ENCODE measurements at places on chromosomes 7 and 10. TPM values are rescaled to one million over a fixed set of nuclear protein-coding genes. Genes with fewer than 3 reads are reported as not detected.

- H3K27me3 ChIP-seq: peaks cover 17% of the 10 kb centered on the region
- H3K27ac ChIP-seq: no peak overlapping the region
- DNase-seq: no peak
- H3K4me1 ChIP-seq: no peaks in the 10 kb centered on the region
- no peak overlapping the region for H3K4me3 ChIP-seq
- no peaks in the 10 kb centered on the region for H3K36me3 ChIP-seq
Observed at GRCh38 chr7:99848420-99849216, 20.8 kb downstream of the CYP3A43 start.

The ANLN gene
- total RNA-seq: 38.0 TPM

The C1QL3 gene
- total RNA-seq: 0.14 TPM

GRCh38 chr10:34539533-34540315 is 275.4 kb downstream of the PARD3 start:
- peaks cover 10% of the 10 kb centered on the region for H3K4me1 ChIP-seq

DNA sequence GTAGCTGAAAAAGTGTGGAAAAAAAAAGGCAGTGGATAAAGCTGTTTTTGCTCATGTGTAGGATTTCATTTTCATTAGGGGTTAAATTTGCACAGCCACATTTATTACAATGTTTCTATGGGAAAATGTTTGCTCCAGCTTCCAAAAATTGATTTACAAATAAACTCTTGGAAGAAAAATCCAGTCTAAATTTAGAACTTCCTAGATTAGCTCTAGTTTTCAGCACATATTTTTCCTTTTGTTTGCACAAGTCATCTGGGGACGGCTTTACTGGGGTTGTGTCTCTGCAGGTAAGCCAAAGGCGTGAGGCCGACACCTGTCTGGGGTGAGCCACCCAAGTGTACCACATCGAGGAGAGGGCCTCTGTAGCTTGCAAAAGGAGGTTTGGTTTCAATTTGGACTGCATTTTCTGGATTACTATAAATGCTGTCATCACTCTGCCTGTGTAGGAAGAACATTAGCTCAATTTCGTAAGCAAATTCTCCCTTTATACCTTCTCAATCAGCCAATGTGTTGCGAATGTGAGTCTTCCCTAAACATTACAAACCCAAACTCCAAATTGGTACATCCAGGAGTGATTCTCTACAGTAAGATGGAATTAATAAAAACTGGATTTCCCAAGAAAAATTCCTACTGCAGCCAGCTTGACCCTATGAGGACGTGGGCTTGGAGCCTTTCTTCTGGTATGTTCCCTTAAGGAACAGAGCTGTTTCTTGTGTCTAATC is 89.5 kb upstream of the ZNF438 start:
- DNase-seq: no peak
- peaks cover 17% of the 10 kb centered on the region for H3K4me1 ChIP-seq
- peaks cover 2% of the 10 kb centered on the region for H3K36me3 ChIP-seq
- H3K27me3 ChIP-seq: no peaks in the 10 kb centered on the region
- no peak overlapping the region for H3K4me3 ChIP-seq
- H3K27ac ChIP-seq: no peak overlapping the region

GRCh38 chr10:115773832-115774231 is 499.2 kb downstream of the GFRA1 start:
- H3K4me3 ChIP-seq: no peak overlapping the region
- H3K36me3 ChIP-seq: no peaks in the 10 kb centered on the region
- no peaks in the 10 kb centered on the region for H3K4me1 ChIP-seq
- no peak for DNase-seq
- no peaks in the 10 kb centered on the region for H3K27me3 ChIP-seq
- no peak overlapping the region for H3K27ac ChIP-seq

GRCh38 chr10:127145173-127145572 is 51.2 kb downstream of the INSYN2A start:
- DNase-seq: no peak
- no peak overlapping the region for H3K4me3 ChIP-seq
- peaks cover 5% of the 10 kb centered on the region for H3K4me1 ChIP-seq
- no peaks in the 10 kb centered on the region for H3K27me3 ChIP-seq
- no peaks in the 10 kb centered on the region for H3K36me3 ChIP-seq

The PTCD1 gene
- 8.1 TPM for total RNA-seq

The RSPH10B2 gene
- total RNA-seq: not detected

The TMEM196 gene
- not detected for total RNA-seq

- H3K36me3 ChIP-seq: no peaks in the 10 kb centered on the region
- no peaks in the 10 kb centered on the region for H3K4me1 ChIP-seq
- H3K27me3 ChIP-seq: peaks cover 23% of the 10 kb centered on the region
- no peak overlapping the region for H3K4me3 ChIP-seq
- H3K27ac ChIP-seq: no peak overlapping the region
- DNase-seq: no peak
Observed at GRCh38 chr10:122362621-122363020, 11.9 kb upstream of the PLEKHA1 start.

The ELFN1 gene
- total RNA-seq: not detected

DNA sequence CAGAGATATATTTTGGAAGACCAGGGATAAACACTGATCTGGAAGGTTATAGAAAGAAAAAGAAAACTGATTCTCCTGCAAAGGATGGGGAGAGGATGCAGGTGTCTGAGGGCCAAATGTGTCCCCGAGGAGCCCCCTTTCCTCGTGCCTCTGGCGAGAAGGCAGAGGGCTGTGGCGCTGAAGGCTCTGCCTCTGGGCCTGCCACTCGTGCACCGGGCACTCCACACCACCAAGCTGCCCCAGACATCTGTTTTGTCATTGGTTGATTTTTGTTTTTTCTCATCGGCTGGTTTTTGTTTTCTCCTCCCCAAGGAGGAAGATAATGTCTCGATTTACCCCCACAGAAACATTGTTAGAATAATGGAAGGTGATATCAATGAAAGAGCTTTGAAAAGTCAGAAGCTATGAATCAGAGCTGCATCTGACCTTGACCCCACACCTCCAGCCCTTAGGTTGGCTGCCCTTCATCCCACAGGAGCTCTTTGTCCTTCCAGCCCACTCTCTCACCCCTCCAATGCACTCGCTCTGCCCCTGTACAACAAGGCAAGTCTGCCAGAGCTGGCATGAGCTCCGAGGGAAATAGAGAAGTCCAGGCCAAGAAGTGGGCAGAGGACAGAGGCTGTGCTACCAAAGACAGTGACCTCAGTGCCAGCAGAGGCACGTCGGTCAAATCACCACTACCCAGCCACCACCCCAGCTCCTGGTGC is 124.8 kb downstream of the TCERG1L start:
- H3K4me3 ChIP-seq: no peak overlapping the region
- DNase-seq: no peak
- no peaks in the 10 kb centered on the region for H3K36me3 ChIP-seq
- H3K27me3 ChIP-seq: no peaks in the 10 kb centered on the region
- H3K4me1 ChIP-seq: no peaks in the 10 kb centered on the region

GRCh38 chr10:124732931-124733570 is 11.1 kb downstream of the FAM53B start:
- peaks cover 43% of the 10 kb centered on the region for H3K36me3 ChIP-seq
- no peaks in the 10 kb centered on the region for H3K27me3 ChIP-seq
- H3K27ac ChIP-seq: peak overlapping the region; percentile 77
- H3K4me1 ChIP-seq: peaks cover 57% of the 10 kb centered on the region

GRCh38 chr10:104032144-104032775 is 53.4 kb downstream of the COL17A1 start:
- peaks cover 8% of the 10 kb centered on the region for H3K36me3 ChIP-seq
- no peaks in the 10 kb centered on the region for H3K27me3 ChIP-seq
- H3K27ac ChIP-seq: no peak overlapping the region
- no peak overlapping the region for H3K4me3 ChIP-seq
- peaks cover 3% of the 10 kb centered on the region for H3K4me1 ChIP-seq
- DNase-seq: no peak

The PLXDC2 gene
- total RNA-seq: not detected

GRCh38 chr7:57424515-57425238 is 25.3 kb upstream of the ZNF716 start:
- no peak overlapping the region for H3K27ac ChIP-seq
- H3K4me1 ChIP-seq: no peaks in the 10 kb centered on the region
- DNase-seq: no peak
- H3K4me3 ChIP-seq: no peak overlapping the region
- H3K27me3 ChIP-seq: no peaks in the 10 kb centered on the region

DNA sequence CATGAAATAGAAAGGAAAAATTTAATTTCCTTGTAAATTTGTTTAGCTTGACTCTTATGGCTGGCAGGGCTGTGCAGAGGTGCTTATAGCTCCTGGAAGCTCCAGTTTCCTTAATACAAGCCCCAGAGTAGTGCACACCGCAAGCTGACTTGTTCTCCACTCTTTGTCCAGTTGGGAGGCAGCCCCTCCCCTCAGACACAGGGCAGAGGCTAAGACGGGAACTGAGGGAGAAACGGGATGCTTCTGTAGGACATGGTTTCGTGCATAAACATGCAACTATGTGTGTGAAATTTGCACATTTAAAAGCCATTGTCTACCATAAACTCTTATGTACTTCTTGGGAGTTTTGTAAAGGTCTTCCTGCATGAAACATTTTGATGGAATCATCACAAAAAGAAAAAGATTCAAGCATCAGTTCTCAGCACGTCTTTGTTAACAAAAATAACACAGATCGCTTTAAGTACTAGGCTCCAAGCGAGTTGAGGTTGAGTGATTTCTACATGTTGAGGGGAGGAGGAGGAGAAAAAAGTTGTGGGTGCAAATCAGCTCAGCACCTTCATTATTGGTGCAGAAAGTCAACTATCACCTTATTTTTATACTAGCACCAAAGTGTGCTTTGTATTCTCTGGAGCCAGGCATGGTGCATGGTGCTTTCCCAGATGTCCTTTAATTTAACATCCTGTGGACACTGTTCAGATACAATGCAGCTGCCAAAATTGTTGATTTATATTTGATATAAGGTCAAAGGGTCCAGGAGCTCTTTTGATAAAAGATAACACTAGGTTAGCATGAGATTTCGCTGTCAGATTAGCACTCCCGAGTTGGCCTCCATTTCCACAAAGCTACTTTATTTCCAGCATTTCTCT is 124.5 kb downstream of the CHN2 start:
- DNase-seq: no peak
- peaks cover 35% of the 10 kb centered on the region for H3K27me3 ChIP-seq
- H3K36me3 ChIP-seq: no peaks in the 10 kb centered on the region
- no peak overlapping the region for H3K4me3 ChIP-seq

- H3K36me3 ChIP-seq: peaks cover 7% of the 10 kb centered on the region
- H3K4me3 ChIP-seq: peak overlapping the region; percentile 61
- H3K27ac ChIP-seq: no peak overlapping the region
- peaks cover 13% of the 10 kb centered on the region for H3K4me1 ChIP-seq
Observed at GRCh38 chr10:44960088-44960460, 472 bp downstream of the RASSF4 start.

The HOXA13 gene
- total RNA-seq: not detected

GRCh38 chr10:56927701-56928100 is 566.6 kb upstream of the ZWINT start:
- no peaks in the 10 kb centered on the region for H3K27me3 ChIP-seq
- DNase-seq: no peak
- H3K4me3 ChIP-seq: no peak overlapping the region
- H3K27ac ChIP-seq: no peak overlapping the region
- no peaks in the 10 kb centered on the region for H3K36me3 ChIP-seq

- no peaks in the 10 kb centered on the region for H3K36me3 ChIP-seq
- no peaks in the 10 kb centered on the region for H3K27me3 ChIP-seq
- H3K27ac ChIP-seq: no peak overlapping the region
- DNase-seq: no peak
- H3K4me3 ChIP-seq: no peak overlapping the region
- no peaks in the 10 kb centered on the region for H3K4me1 ChIP-seq
Observed at GRCh38 chr10:107214261-107214660, 49.8 kb upstream of the SORCS1 start.

DNA sequence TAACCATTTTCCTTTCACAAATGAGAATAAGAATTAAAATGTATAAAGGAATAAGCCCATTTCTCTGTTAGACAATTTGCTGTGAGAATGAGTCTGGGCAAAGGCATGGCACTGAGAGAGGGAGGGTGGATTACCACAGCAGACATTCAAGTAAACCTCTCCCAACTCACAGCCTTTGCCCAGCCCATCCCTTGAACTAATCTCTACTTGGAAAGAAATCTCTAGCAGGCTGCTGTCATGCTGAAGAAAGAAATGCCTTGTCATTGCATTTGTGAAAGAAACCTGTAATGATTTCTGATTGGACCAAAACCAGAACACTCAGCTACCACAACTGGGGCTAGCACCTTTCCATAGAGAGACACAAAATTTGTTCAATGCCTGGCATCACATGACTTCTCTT is 39.2 kb downstream of the CH25H start:
- no peaks in the 10 kb centered on the region for H3K36me3 ChIP-seq
- no peak overlapping the region for H3K27ac ChIP-seq
- DNase-seq: no peak
- H3K4me3 ChIP-seq: no peak overlapping the region

DNA sequence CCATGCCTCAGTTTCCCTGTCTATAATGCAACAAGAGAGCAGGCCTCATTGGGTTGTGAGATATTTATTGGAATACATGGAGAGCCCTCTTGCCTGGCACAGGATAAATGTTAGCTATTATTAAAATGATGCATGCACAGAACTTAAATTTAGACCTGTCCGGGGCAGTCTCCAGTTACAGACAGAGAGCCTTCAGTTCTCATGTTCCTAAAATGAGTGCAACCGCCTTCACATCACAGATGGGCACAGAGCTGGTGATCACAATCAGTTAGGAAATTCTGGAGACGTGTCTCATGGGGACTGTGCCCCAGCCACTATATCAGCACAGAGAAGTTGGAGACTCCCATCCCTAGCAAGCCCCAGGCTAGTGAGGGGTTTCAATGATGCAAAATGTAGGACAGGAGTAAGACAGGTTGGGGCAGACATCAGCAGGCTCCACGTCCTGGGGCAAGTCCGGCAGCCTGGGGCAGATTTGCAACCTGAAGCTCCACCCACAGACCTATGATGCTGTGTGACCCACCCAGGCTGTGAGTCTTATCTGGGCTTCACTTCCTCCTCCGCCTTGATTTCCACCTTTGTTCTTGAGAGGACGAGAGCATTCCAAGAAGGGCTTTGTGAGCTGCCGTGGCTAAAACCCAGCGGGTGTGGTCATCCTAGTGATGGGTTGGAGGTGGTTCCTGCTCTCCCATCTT is 49.4 kb downstream of the CXCL12 start:
- no peaks in the 10 kb centered on the region for H3K36me3 ChIP-seq
- no peak overlapping the region for H3K4me3 ChIP-seq
- no peak overlapping the region for H3K27ac ChIP-seq
- no peaks in the 10 kb centered on the region for H3K4me1 ChIP-seq
- no peak for DNase-seq

The ZNF467 gene
- not detected for total RNA-seq

The FERD3L gene
- total RNA-seq: not detected

The NUTM2D gene
- total RNA-seq: 2.7 TPM
